ENCODE measurements at places on chromosomes 1 and 21.

- DNase-seq = no peak
These were observed 3.3 kb upstream of the SSBP3 start for GRCh38 chr1:54409156-54410142.

DNA sequence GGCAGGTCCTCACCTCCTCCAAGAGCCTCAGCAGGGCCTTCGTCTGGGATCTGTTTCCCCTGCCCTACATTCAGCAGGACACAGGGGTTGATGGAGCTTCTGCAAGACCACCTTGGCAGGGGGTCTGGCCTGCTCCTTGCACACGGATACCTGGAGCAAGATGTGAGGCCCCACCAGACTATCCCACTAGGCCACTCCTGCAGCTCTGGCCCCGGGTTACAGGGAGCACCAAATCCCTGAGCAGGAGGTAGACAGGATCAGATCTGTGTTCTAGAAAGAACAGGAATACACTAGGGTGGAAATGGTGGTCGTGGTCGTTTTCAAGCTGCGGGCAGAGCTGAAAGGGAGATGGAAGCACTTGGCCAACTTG, 33.5 kb downstream of the EPHX1 start:
- DNase-seq = no peak

DNA sequence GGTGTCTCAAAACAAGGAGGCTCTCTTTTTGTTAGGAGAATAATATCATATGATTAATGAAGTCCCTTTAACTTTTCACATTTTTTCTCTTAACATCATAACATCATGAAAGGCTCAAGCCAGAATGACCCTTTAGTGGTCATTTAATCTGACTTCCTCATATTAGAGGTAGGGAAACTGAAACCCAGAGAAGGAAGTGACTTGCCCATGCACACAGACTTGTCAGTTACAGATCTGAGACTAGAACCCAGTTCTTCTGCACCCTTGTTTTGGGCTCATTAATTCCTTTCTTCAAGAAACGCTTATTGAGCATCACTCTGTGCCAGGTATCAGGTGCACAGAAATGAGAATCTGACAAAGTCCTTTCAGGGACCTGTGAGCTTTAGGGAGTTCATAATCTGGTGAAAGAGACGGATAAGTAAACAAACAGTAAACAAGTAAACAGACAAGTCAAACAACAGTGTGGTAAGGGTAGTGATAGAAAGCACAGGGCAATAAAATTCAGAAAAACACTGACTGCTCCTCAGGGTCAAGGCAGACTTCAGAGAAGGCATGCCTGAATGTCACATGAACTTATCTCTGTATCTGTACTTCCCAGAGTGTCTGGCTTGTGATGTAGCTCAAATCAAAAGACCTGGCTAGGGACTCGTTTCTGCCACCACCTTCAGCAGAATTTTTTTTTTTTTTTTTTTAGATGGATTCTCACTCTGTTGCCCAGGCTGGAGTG, 38.3 kb upstream of the OSBPL9 start:
- no peak for DNase-seq

DNA sequence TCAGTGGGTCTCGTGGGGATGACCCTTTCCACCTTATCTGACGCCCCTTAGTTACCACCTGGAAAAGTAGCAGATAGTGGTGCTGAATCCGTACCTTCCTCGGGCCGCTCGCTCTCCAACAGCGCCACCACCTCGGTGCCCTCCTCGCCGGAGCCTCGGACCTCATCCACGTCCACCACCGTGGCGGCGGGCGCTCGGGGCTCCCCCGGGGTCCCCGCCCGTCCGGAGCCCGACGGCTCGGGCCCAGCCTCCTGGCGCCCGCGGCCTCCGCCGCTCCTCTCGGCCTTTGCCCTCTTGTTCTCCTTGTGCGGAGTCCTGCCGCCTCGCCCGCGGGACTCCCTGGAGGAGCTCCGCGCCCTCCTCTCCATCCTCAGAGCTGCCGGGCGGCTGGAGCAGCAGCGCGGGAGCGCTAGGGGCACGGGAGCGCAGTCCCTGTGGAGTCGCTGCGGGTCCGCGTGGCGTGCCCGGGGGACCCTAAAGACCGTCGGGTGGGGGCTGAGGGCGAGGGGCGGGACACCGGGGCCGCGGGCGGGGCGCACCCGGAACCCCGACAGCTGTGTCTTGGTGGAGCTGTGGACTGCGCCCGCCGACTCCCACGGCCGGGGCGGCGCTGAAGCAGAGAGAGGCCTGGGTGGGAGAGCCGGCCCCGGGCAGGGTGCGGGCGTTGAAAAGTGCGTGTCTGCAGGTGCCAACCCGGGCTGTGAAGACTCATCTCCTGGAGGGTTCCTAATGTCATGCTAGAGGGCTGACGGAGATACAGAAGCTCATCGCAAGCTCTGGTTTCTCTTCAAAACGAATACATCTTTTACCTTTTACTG, at the start of gene NPHS2:
NPHS2 (minus strand) TSS at position 452 of the 818 bp plus-strand sequence; CDS start at position 368, 84 bp downstream.
- DNase-seq = no peak

DNA sequence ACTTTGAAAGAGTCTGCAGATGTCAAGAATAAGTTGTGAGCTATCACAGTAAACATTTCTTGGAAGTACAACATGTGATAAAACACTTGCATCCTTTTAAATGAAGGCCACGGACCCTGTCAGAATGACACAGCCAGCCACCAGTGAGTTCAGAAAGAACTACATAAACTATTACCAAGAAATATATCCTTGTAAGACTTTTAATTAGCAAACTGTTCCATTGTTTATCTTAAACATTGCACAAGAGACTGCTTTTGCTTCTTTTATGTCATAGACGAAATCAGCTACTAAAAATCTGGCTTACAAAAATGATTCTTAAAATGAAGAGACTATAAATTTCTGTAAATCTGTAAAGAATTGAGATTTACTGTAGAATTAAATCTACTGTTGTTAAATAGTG, 17.9 kb downstream of the LRRC7 start:
- no peak for DNase-seq

DNA sequence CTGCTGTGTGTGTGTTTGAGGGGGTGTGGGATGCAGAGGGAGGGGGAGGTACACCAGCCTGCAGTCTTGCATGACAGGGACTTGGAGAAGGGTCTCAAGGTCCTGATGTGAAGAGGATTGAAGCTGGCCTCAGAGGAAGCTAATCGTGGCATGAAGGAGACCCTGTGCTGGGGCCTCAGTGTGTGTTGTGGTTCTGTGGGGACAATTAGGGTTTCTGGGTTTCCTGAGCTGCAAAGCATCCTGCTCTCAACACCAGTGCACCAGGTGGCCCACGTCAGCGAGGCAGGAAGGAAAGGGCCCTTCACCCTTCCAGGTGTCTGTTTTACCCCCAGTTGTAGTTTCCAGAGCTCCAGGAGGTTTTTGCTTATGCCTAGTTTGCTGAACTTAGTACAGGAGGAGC, 52.8 kb downstream of the TENT5C start:
- no peak for DNase-seq

DNA sequence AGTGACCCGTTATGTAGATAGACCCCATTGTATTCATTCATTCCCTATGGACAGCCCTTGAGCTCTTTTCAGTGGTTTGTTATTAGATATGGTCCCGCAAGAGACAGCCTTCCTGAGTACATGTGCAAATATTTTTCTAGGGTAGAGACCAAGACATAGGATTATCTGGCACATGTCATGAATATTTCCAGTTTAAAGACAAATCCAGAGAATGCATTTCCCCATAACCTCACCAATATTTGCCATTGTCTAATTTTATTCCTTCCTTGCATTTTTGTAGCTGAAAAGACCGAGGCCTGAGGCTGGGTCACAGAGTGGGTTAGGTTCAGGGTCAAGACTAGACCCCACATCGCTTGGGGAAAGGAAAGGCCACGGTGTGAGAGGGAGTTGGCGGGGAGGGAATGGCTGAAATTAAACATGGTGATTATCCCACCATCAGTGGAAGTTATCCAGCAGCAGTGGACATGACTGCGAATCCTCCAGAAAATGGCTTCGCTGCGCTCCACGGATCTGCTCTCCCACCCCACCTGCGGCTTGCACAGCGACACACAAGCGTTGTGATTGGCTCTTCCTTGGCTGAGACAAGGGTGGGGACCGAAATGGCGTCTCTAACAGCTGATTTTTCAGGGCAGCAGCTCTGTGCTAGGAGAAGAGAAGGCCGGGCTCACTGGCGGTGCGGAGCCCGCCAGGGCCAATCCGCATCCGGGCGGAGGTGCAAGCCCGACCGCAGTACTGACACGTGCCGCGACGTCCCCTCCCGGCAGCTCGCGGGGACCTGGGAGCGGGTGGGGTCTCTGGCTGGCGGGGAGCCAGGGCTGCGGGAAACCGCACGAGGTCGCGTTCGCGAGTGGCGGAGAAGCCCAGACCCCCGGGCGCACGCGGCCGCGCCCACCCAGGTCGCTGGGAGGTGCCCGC, 16.1 kb upstream of the STMN1 start:
- no peak for DNase-seq

DNA sequence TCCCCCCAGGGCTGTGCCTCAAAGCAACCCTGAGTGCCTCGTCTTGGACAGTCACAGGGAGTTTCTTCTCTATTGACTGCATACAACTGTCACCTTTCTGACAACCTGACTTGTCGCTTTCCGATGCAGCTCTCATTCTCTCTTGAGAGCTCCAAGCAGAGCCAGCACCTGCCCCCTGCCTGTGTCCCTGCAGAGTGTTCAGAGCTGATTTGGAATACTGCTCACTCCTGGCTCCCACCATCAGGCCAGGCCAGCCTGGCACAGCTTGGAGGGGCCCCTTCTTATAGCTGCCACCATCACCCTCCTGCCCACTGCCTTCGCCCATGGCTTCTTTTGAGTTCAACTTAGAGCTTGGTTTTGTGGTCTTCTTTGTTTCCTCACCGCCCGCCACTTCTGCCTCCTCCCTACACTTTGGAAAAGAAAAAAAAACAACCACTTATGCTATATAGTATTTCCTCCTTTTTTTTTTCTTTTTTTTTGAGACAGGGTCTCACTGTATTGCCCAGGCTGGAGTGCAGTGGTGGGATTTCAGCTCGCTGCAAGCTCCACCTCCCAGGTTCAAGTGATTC, 12.3 kb downstream of the NCF2 start:
- DNase-seq = no peak

DNA sequence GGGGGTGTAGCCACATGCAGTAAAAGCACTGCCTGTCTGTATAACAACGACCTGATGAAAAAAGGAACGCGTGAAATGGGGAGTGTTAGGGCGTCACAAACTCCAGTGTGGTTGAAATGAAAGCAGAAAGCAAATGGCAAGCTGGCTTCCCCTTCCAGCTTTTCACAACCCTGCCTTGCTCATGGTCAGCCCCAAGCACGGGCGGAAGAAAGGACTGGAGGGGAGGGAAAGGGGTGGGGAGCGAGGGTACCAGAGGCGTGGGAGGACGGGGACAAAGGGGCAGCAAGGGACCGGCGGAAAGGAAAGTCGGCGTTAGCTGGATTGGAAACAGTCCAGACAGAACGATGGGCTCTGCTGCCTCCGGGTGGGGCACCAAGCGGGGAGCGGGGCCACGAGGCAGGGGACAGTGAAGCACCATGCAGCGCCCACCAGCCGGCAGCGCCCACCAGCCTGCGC, 9.6 kb downstream of the VPS26C start:
- no peak for DNase-seq

GRCh38 chr21:31526040-31526439, 133.5 kb upstream of the SOD1 start:
- no peak for DNase-seq

- DNase-seq = no peak
These were observed 35.0 kb upstream of the TMEM61 start for GRCh38 chr1:54945393-54945936.

- DNase-seq = no peak
These were observed 18.1 kb upstream of the PSMA5 start for GRCh38 chr1:109444346-109444745.

GRCh38 chr1:109802136-109802900, 38.6 kb upstream of the EPS8L3 start:
- DNase-seq = no peak
